ENCODE measurements at places on chromosomes 1 and 21.

DNA sequence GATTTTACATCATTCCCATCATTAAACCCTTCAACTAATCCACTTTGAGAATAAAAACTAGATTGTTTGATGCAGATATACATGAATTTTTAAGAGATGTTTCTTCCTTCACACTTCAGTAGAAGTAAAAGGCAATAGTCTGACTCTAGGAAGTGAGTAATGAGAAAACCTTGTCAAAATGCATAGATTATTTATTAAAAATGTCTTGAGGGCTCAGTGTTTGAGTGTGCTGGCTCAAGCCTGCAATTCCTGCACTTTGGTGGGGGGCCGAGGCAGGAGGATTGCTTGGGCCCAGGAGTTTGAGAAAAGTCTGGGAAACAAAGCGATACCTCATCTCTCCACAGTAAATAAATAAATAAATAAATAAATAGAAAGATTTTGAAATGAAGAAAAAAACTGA lies 177.1 kb downstream of the NEGR1 start:
- no peak for DNase-seq

DNA sequence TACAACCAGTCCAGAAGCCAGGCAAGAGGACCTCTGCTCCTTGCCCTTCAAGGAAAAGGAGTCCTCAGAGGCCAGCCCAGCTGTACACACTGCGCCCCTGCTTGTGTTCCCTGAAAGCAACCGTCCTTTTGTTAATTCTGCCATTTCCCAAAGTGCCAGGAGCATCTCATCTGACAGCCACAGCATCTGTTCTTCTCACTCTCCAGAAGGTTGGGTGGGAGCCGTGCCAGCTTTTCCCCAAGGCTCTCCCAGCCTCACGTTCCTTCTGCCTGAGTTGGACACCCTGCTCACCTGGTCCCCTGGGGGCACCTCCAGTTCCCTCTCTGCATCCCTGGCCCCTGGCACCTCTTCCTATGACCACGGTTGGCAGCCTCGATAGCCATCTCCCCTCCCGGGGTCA lies 10.5 kb upstream of the CNTN2 start:
- no peak for DNase-seq

- DNase-seq = no peak
Measured at GRCh38 chr1:193614817-193615216, 428.4 kb upstream of the B3GALT2 start.

GRCh38 chr21:43921979-43922945 lies 57.2 kb downstream of the AGPAT3 start:
- no peak for DNase-seq

GRCh38 chr1:24957016-24957807 lies 27.1 kb upstream of the RUNX3 start:
- no peak for DNase-seq

DNA sequence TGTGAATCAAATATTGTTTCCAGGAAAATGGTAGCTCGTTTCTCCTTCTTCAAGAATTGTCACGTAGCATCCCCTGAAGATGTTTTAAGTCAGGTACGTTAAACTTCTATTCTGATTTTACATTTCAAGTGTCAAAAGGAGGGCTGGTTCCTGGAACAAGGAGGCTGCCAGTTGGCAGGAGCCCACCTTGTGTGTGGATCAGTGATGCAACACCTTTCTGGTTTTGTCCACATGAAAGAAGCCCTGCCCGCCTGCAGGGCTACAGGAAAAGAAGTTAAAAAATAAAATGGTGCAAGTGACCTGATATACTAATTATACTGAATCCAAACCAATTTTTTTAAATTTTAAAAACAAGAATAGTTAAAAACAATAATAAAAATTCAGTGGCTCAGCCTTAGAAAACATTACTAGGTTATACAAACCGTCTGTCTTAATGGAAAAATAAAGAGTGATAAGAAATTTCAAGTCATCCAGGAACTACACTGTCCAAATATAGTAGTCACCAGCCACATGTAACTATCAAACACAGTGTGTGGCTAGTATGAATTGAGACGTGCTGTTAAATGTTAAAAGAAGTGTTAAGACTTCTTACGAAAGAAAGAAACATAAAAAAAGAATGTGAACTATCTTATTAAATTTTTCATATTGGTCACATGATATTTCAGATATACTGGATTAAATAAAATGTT lies 123.1 kb downstream of the APP start:
- no peak for DNase-seq

GRCh38 chr1:3028531-3029282 lies 7.4 kb downstream of the ACTRT2 start:
- no peak for DNase-seq

DNA sequence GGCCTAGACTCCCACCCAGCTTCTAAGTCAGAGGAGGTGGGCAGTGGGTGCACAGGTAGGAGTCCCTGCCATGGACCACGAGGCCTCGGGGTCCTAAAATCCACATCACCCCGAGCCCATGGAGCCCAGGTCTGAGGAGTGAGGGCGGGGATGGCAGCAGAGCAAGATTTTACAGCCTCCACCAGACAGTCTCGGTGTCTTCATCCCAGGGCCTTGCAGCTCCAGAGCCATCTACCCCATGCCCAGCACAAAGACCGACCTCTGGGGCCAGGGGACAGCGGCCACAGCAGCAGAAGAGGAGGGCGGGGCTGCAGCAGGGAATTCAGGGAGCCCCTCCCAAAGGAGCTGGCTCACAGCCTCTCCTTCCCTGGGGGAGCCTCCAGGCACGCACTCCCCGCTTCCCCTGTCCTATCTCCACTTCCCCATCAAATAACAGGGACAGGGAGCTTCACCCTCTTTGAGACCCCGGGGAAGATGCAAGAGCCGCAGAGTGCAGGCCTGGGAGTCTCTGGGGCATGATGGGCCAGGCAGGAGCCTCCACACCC lies 14.6 kb downstream of the CHD5 start:
- no peak for DNase-seq

DNA sequence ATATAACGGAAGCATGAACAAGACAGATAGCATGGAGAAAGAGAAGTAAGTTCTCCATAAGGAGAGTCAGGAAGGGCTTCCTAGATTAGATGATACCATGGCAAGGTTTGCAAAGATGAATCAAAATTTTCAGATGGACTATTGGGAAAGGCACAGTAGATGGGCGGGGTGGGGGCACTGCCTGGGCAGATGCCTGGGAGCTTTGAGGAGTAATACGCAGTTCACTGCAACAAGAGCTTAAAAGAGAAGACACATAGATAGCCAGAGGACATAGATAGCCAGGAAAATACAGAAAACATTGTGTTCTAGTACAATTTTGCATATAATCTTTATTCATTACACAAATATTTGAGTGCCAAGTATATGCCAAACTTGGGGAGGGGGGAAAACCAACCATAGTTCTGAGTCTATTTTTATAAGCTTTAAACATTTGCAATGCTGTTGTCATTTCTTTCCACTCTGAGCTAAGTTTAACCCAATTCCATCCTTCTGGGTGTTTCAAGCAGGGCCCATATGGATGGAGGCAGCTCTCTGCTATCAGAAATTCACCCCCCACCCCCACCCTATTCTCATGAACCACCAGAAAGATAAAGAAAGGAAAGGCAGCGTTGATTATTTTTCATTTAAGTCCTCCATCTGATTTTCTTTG lies 120.6 kb downstream of the NUF2 start:
- DNase-seq = no peak

Data from stimulated activated CD8-positive, alpha-beta memory T cell treated with anti-CD3 and anti-CD28 coated beads, Interleukin-15, amount 100 ng/mL, for 24 hours (primary cell).